ENCODE measurements at places on chromosomes 6 and 20.

DNA sequence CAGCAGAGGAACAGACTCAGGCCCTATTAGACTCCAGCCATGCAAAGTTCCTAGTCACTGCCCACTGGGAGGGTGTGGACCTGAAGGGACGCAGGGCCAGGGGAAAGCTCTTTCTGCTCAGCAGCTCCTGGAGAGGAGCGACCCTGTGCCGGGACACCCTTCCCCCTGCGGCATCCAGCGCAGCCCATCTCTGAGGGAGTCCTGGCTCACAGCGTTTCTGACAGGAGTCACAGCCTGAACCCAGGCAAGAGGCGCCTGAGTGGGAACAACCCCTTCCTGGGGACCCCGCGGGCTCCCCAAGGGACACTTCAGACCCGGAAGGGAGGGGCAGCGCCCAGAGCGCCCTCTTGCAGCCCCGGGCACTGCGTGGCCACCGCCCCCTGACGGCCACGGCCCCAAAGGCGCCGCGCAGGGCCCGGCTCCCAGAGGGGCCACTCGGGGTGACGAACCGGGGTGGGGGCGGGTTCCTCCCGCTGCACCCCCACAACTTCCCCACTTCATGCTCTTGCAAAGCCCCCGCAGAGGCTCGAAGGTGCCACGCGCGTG is 862 bp downstream of the UCKL1 start:
- no peak for DNase-seq

GRCh38 chr6:36387440-36388303 is at the start of gene ETV7:
Gene ETV7 (minus strand): TSS chr6:36387669. CDS start chr6:36387541, 128 bp downstream.
- peak; percentile 39 for DNase-seq

- no peak for DNase-seq
Measured at GRCh38 chr6:112770308-112770707, 423.2 kb downstream of the RFPL4B start.

DNA sequence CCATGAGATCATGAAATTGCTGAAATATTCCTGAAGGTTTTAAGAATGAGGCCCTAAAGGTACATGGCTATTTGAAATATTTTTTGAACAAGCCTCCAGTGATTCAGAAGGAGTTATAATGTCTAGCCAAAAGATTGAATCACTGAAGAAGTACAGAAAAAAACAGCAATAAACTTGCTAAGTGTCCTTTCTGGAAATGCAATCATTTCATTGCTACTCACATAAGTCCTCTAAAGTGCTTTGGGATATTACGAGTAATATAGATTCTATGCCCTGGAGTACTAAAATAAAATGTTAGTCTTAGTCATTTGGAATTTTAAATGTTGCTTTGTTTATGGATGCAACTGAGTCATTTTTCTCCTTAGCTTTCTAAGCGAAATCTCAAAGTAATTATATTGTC is 32.7 kb downstream of the CENPW start:
- DNase-seq: no peak

DNA sequence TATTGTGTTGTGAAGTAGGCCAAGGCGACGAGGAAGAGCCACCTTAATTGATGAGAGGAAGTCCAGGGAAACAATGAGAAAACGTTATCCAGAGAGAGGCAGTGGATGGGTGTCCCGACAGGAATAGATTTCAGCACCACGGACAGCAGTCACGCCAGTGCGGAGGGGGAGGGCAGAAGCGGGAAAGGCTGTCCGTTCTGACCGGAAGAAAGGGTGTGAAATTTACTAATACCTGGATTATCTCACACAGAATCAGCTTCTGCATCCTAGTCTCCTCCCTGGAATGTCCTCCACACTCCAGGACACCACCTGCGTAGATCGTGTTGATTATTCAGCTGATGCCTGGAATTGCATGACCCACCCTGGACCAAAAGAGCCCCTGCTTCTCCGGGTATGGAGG is 7.4 kb upstream of the BPIFA3 start:
- peak; percentile 72 for DNase-seq

DNA sequence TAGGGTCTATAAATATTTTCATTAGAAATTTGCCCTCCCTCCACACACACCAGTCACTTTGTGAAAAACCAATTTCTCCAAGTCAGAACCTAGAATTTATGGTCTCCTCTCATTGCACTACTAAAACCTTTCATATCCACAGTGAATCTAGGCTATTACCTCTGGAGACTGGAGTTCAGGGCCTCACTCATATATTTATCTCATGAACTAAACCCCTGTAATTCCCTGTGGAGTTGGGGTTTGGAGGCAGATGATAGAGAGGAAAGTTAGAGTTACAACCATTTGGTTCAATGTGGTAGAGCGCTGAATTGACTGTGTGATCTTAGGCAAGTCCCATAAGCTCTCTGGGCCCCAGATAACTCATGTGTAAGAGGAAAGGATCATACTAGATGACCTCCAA is 18.2 kb upstream of the CEP85L start:
- DNase-seq: no peak

DNA sequence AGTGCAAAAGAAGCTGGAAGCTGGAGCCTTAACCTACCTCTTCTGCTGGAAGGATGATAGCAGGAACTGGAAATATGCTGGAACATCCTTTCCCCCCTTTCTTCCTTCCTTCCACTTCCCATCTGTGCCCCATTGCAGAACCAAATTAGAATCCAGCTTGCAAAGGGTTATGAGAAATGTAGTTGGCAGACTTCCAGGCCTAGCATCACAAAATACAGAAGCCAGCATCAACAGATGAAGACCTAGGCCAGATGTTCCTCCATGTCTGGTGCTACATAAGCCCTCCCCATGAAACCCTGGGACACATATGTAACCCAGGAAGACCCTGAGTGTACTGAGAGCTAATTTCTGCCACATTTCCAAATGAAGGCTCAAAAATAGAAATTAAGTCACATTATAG is 40.0 kb upstream of the TFAP2B start:
- DNase-seq: no peak

Measured in left hindlimb (tissue), 1 donor.